CD4-positive, alpha-beta T cell treated with Interleukin-15 for 1 hour (primary cell): ENCODE measurements at places on chromosomes 2 and 18.

- DNase-seq = no peak
These were observed 106.3 kb downstream of the RNF144A start for GRCh38 chr2:7023542-7023941.

- no peak for DNase-seq
These were observed 138.0 kb upstream of the ASB18 start for GRCh38 chr2:236402033-236402790.

GRCh38 chr2:201183365-201183727, 405 bp downstream of the CASP10 start:
- no peak for DNase-seq

GRCh38 chr2:226151157-226151556, 648.5 kb downstream of the IRS1 start:
- DNase-seq = no peak

DNA sequence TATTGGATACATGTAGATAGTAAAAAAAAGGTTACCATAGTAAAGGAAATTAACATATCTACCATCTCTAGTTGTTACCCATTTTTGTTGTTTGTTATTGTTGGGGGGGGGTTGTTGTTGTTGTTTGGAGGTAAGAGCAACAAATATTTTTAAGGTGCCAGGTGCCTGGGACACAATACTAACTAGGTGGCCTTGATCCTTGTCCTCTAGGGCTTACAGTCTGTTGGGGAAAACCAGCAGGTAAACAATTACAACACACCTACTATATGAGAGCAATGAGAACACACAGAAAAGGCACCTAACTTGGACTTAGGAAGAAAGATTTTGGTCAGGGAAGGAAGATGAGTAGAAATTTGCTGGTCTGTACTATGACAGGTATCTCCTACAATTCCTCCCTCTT, 46.3 kb downstream of the SCN9A start:
- no peak for DNase-seq

GRCh38 chr2:237527233-237527632, 39.1 kb upstream of the PRLH start:
- no peak for DNase-seq

DNA sequence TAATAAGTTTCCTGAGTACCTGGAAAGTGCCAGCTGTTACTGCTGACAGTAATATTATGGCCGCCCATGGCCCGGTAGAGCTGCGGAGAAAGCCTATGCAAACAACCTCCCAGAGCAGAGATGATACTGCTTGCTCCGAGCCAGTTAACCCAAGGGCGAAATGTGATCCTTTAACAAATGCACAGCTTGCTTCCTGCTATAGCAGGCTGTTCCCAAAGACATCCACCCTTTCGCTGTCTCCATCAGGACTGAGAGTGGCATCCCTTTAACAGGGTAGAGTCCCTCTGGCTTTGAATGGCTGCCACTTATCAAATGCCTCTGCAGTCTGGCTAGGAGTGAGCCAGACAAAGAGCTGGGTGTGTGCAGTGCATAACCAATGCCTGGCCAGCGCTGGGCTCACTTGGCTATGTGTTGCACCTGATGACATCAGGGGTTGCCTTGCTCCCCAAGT, 69.7 kb upstream of the DAPL1 start:
- DNase-seq = no peak

DNA sequence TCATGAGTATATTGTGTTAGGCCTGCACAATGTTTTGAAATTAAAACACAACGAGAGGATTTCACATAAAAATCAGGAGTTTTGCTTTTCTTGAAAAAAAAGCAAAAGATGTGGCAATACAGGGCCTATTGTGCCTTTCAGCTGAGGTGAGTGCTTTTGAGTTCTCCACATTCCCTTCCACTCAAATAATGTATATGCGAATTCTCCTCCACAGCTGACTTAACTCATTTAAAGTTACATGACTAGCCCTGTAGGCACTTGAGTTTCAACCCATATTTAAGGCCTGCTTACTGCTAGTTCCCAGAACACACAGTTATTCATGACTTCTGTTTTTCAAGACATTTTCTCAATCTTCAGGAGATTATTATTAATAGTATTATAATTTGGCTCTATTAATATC, 353.1 kb downstream of the NUP35 start:
- no peak for DNase-seq

GRCh38 chr2:227876300-227876801, 4.9 kb downstream of the DAW1 start:
- DNase-seq = no peak

DNA sequence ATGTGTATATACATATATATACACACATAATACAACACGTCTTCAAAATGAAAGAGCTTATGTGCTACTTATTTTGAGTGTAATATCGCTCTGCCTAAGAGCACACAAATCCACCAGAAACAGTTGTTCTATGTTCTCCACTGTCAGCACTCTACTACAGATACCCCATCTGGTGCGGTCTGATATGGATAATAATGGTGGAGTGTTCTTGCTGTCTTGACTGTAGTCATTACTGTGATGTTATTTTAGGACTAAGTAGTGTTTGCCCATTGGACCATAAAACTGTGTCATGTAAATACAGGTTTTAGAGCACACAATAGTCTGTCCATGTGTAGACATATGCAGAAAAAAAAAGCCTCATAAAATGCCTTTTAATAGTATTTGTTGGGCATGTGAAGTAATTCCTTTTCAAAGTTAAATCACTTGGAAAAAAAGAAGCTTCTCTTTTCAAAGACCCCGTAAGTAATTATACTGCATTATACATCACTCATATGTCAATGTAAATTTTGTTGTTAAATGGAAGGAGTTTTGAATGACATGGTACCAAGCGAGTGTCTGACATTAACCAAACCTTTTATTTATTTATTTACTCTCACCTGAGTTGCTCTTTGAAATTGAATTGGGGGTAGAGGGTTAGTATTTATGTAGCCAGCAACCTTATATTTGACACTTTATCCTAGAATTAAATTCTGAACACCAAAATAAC, 1249.2 kb upstream of the ZEB2 start:
- no peak for DNase-seq

- DNase-seq = no peak
These were observed 1.5 kb downstream of the LBX2 start for GRCh38 chr2:74497777-74498499.

DNA sequence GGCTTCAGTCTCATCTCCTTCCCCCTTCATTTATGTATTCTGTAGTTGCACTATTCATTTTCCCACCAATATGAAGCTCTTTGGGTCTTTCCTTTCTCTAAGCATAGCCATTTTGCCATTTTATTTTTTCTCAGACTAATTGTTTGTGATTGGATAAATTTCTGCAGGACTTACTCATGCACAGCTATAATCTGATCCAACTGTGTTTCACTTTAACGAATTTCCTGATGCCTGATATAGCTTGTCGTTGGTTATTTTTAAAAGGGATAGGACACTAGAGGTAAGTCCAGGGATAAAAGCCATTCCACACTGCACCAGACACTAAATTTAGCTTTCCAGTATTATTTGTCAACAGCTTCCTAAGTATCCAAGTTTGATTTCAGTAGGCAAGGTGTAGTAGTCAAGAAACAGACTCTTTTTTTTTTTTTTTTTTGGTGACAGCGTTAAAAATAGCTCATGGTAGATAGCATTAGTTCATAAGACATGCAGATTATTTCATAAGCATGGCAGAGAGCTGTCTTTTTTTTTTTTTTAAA, 17.4 kb downstream of the ASB18 start:
- no peak for DNase-seq

GRCh38 chr2:56014046-56014730, 90.6 kb upstream of the EFEMP1 start:
- DNase-seq = no peak

DNA sequence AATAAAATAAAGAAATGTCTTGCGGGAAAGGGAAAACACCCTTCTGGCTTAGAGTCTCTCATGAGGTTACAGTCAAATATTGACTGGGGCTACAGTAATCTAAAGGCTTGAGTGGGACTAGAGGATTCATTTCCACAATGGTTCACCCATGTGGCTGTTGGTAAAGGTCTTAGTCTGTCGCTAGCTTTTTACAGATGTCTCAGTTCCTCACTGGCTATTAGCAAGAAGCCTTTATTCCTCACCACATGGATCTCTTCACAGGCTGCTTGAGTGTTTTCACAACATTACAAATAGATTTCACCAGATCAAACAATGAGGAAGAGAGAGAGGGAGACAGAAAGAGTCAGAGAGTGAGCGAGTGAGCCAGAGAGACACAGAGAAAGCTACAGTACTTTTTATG, 8.3 kb upstream of the ZC3H15 start:
- no peak for DNase-seq

GRCh38 chr2:154447727-154448418, 250.6 kb upstream of the KCNJ3 start:
- no peak for DNase-seq

GRCh38 chr2:96754317-96754716, 6.4 kb upstream of the CNNM4 start:
- DNase-seq = no peak

GRCh38 chr18:57107140-57107832, 39.6 kb upstream of the BOD1L2 start:
- DNase-seq = no peak

DNA sequence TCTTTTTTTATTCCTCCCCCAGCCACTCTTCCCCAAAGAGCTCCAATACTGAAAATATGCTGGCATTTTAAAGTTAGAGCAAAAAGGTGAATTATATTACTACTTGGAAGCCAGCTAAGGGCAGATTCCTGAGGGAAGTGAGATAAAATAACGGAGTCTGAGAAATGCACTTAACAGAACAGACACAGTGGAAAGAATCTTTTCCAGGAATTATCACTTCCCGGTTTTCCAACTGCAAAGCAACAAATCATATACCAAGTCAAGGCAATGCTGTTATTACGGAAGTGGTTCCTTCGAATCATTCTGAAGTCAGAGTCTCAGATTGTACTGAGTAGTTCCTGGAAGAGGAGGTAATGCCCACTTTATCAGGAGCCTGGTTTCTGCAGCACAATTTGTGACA, 435.0 kb upstream of the SPRED2 start:
- no peak for DNase-seq

- no peak for DNase-seq
These were observed 447.2 kb upstream of the TNP1 start for GRCh38 chr2:217307023-217307422.

GRCh38 chr2:219609149-219609750, 11.6 kb downstream of the STK11IP start:
- no peak for DNase-seq

GRCh38 chr2:73939419-73939818, 12.7 kb downstream of the DGUOK start:
- peak; percentile 29 for DNase-seq

DNA sequence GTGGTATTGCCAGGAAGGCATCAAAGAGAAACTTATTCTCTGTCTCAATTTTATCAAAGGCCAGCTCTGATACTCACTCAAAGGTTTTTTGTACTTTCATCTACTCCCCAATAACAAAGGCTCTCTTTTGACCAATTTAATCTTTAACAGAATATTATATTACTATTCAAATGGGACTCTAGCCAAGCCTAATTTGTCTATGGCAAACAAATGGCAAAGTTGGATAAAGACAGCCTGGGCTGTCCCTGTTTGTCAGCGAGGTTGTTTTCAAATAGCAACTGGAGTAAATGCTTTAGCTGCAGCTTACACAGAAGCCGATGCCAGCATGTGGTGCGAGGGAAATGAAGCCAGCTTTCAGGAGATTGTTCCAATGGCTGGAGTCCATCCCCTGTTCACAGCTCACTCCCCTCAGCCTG, 80.1 kb upstream of the CTNNA2 start:
- DNase-seq = no peak

- no peak for DNase-seq
These were observed 86.1 kb downstream of the ACVR1 start for GRCh38 chr2:157789933-157790511.

- DNase-seq = no peak
These were observed 91.8 kb upstream of the SKOR2 start for GRCh38 chr18:47343291-47343690.

DNA sequence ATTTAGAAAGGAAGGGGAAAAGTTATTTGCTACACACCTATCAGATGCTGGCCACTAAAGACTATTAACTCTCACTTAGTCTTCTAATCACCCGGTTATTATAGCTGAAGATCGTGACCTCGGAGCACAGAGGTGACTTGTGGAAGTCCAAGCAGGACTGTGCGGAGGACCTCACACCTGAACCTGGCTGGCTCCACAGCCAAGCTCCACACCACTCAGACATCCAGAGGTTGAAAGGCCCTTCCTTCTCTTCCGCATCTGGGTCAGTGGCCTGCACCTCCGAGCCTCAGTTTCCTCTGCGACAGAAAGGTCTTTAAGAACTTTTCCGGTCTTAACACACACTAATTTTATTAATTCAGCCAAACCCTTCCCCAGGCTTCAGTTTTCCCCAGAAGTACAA, 57.9 kb downstream of the TNS1 start:
- no peak for DNase-seq

DNA sequence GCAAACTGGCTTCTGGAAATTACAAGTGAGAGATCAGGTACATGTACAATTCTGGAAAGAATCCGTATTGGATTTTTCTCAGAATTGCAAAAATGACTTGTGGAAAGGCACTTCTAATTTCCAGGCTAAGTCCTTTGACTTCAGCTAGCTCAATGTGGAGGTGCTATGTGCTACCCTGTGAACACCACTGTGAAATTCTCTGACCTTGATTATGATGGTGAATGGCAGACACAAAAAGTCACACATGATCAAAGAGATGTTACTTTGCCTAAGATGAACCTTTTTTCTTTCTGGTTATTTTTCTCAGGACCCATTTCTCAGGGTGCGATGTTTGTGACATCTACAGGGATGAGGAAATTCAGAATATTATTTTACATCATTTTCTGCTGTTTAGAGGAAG, 856.6 kb upstream of the VRK2 start:
- DNase-seq = no peak

- DNase-seq = no peak
These were observed 603.6 kb upstream of the SALL3 start for GRCh38 chr18:78376046-78376445.

DNA sequence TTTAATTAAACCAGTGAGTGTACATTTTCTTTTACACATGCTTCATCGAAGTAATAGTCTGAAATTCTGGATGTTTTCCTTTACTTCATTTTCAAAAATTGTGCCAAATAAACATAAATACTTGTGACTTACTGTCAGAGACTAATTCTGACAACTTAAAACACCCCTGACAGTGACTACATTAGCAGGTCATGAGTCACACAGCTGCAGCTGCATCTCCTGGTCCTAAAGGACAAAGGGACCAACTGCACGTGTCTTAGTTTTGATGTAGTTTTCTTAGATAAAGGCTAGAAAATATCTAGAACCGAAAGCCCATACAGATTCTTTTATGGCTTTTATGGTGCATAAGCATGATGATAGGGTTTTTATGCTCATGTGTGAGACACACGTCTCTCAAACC, 29.6 kb upstream of the DSC3 start:
- DNase-seq = no peak

GRCh38 chr2:241226723-241227572, 38.5 kb downstream of the ANO7 start:
- no peak for DNase-seq

- no peak for DNase-seq
These were observed 179.5 kb downstream of the LOXHD1 start for GRCh38 chr18:46477425-46478011.

GRCh38 chr18:59303656-59304195, 14.7 kb downstream of the CPLX4 start:
- DNase-seq = no peak

- no peak for DNase-seq
These were observed 184.1 kb downstream of the CDH7 start for GRCh38 chr18:65934874-65935273.

- peak; percentile 42 for DNase-seq
These were observed 266.8 kb downstream of the ALPK2 start for GRCh38 chr18:58362027-58362575.
